Endothelial cell (in vitro differentiated cells): ENCODE measurements at places on chromosomes 11 and 22.

DNA sequence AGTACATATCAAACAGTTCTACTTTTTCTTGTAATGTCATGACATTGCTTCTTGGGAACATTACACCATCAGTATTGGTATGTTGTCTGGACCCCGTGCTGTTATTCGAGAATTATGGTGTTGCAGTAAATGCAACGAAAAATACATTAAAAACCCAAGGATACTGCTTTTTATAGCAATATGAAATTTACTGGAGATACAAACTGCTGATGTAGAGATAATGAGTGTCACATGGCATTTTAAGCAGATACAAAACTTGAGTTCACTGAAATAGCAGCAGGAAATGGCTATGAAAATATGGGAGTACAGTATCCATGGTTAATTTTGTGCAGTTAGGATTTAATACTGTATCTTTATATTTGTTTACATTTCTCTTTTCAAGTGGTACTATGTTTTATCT is 7.4 kb upstream of the CARD16 start:
- DNase-seq: no peak

DNA sequence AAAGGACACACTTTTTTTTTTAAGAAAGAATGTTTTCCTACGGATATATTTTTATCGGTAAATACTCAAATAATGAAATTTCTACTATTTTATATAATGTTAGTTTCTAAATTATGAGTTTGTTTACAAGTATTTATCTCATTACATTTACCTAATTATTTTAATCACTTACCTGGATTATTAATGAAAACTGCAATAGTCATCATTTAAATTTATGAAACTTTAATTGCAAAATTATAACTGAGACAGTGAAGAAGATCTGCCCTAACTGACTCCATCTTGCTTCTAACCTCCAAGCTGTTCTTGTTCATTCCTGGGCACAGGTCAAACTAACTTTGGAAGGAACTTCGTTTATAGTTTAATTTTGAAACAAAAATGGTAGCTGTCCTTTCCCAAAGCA is 25.2 kb upstream of the VSTM5 start:
- DNase-seq: no peak

- no peak for DNase-seq
These were observed 1.5 kb upstream of the ANKRD13D start for GRCh38 chr11:67287355-67288197.

GRCh38 chr22:35839841-35840301 is 122.2 kb downstream of the APOL5 start:
- peak; percentile 32 for DNase-seq
